ENCODE measurements at places on chromosomes 6 and 20.
A peak's percentile ranks its signal among the peaks of the same experiment; 100 is the strongest.

GRCh38 chr6:132675749-132676148 lies 16.8 kb upstream of the TAAR1 start:
- DNase-seq = no peak

GRCh38 chr20:41145821-41146620 lies 8.7 kb downstream of the PLCG1 start:
- no peak for DNase-seq

- DNase-seq = peak; percentile 18
These were observed 25.4 kb downstream of the TTLL2 start for GRCh38 chr6:167350275-167350696.

- DNase-seq = no peak
These were observed 18.8 kb downstream of the EFCAB8 start for GRCh38 chr20:32877507-32877906.

GRCh38 chr20:8670893-8671215 lies 398.0 kb upstream of the PLCB4 start:
- DNase-seq = no peak

- no peak for DNase-seq
These were observed 408 bp downstream of the PTCHD4 start for GRCh38 chr6:48110436-48111142.

DNA sequence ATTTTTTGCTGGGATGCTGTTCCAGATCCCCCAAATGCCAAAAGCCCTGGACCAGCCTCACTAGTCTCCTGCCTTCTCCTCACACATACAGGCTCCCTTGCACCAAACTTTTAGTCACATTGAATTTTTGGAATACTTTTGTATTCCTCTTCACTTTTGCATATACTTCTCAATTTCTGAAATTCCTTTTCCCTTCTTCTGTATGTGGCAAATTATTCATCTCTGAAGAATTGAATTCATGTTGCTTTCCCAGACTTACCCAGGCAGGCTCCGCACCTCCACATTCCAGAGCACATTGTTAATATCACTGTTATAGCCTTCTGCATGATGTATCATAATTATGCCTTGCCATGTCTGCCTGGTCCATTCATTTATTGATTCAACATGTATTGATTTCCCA lies 255.3 kb upstream of the POU3F2 start:
- DNase-seq = no peak

- DNase-seq = no peak
These were observed 96.6 kb upstream of the FKBP1C start for GRCh38 chr6:63114610-63115211.

GRCh38 chr20:53827292-53828087 lies 233.9 kb upstream of the ZNF217 start:
- no peak for DNase-seq

DNA sequence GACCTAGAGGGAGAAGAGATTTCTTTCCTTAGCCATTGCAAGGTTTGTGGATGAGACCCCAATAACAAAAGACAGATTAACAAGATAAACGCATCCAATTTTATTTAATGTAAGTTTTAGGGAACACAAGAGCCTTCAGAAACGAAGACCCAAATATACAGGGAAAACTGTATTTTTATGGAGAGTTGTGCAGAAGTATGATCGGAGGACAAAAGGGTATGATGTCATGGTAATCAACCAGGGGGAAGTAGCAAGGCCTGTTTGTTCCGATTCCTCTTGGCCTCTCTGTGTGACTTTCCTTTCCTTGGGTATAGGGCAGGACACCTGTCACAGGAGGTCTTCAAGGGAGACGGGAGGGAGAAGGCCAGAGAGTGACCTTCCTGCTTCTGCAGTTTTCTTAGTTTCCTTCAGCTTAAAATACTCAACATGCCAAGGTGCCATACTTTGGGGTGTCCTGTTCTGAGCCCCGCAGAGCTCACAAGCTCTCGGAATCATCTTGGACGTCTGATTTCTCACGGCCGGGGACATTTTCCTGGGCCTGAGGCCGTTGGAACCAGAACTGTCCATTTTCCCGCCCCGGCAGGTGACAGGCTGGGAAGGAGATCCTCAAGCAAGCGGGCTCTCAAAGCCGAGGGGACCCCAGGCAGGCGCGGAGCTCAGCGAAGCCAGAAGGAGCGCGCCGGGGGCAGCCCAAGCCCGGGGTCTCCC lies 21.7 kb downstream of the TMC2 start:
- no peak for DNase-seq

DNA sequence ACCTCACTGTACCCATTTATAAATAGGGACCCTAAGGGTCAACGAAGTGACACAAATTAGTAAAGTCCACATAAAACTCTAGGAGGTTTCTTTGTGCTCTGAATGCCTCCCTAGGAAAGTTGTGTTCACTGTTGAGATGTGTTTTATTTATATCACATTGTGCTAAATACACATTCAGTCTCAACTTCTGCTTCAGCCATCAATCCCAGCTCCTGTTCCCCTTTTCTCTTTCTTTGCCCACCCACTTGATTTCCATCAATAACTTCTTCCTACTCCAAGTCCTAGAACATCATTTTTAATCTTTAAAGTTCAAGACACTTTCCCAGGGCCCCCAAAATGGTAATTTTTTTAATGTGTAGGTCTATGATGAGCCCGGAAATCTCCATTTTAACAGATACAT lies 208.3 kb upstream of the RAB32 start:
- DNase-seq = no peak

- no peak for DNase-seq
These were observed 31.5 kb downstream of the NINL start for GRCh38 chr20:25553819-25554296.

- DNase-seq = no peak
These were observed 4.0 kb downstream of the RPP21 start for GRCh38 chr6:30348957-30349356.

DNA sequence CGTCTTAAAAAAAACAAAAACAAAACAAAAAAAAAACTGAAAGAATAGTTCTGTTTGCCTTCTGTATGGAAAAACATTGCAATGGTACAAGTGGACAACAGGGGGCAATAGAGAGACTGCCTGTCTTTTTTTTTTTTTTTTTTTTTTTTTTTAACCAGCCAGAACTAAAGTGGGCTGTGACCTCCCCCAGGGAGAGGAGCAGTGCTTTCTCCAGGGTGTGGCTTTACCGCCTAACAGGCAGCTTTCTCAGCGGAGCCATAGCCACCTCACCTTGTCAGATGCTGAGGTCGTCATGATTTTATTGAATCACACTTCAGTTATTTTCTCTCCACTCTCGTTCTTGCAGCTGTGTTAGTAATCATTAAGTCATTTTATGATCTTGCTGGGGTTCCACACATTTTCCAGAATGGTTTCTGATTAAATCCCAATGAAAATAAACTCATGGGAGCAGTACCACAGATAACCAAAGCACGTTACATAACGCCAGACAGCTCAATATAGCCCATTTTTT lies 78.4 kb downstream of the GMPR start:
- no peak for DNase-seq

- DNase-seq = no peak
These were observed 56.5 kb downstream of the SHLD1 start for GRCh38 chr20:5806457-5807263.

DNA sequence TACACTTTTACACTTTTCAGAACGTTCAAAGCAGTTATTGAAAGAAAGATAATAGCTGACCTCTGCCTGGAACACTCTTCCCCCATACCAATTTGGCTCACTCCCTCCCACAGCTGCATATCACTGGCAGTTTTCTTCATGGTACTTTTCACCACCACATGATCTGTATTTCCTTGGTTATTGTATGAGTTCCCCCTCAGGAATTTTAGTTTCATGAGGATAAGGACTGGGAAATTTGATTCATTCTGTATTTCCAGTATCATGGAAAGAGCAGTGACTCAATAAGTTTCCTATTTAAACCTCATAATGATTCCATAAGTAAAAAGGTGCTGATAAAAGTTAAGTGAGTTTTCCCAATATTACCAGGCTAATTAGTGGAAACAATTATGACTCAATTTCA lies 16.0 kb downstream of the HTR1B start:
- DNase-seq = no peak

DNA sequence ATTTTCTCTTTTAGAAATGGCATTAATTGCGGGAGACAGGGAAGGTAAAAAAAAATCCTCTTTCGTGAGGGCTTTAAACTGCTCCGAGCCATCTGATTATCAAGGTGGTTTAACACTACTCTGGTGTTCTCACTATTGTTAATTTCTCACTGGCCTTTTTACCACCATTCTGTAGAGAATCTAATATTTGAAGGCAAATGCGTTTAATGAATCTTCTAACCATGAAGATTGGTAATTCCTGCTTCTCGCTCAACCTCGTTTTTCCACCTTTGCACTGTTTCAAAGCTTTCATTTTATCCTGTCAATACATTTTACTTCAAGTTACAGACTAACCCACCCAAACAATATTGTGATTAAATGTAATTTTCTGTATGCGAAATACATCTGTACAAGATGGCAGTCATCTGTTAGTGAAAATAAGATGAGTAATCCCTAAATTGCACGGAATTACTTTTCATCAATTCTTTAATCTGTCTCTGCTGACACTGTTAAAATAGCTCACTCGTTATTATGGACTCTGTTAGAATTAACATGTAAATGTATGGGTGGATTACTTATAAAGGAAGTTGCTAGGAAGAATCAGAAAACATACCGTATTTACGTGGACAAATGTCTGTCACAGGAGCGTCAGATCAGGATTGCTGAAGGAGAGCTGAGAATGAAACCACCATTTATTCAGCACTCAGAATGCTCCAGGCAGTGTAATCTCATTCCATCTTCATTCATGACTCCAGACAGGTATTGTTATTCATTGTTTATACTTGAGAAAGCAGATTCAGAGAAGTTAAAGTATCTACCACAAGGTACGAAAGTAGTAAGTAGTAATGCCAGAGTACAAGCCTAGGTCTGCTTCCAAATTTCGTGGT lies 1.1 kb upstream of the LCA5 start:
- no peak for DNase-seq

DNA sequence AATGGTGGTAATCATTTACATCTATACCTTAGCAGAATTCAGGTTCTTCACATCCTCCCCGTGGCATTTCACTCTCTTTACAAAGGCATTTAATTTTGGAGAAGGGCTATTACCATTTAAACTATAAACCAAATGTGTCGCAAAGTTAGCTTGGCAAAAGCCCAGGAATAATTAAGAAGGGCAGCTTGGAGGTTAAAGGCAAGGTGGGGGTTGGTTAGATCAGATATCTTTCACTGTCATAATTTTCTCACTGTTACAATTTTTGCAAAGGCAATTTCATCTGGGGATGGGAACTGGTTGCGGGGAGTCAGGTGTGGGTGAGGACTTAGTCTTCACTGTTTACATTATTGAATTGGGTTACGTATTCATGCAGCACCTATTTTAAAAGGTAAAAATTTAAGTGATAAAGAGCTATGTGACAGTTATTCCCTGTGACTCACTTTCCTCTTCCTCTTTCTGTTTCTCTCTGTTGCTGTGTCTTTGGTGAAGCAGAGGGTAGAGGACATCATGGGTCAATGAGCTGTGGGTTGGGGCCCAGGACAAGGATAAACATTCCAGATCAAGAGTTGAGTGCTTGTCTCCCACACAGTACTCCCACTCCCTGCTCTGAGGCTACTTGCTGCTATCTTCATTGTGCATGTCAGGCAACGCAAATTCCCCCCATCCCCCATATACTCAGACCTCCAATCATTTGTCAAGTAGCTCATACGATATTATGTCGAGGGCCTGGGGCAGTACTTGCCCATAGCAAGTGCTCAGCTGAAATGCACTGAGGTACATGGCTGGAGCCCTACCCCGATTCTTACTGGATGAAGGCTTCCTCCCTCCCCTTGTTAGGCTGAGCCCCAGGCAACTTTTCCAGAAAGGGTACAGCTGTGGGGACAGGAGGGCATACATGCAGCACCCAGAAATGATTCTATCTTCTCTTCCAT lies 223.1 kb upstream of the MYLIP start:
- DNase-seq = no peak

DNA sequence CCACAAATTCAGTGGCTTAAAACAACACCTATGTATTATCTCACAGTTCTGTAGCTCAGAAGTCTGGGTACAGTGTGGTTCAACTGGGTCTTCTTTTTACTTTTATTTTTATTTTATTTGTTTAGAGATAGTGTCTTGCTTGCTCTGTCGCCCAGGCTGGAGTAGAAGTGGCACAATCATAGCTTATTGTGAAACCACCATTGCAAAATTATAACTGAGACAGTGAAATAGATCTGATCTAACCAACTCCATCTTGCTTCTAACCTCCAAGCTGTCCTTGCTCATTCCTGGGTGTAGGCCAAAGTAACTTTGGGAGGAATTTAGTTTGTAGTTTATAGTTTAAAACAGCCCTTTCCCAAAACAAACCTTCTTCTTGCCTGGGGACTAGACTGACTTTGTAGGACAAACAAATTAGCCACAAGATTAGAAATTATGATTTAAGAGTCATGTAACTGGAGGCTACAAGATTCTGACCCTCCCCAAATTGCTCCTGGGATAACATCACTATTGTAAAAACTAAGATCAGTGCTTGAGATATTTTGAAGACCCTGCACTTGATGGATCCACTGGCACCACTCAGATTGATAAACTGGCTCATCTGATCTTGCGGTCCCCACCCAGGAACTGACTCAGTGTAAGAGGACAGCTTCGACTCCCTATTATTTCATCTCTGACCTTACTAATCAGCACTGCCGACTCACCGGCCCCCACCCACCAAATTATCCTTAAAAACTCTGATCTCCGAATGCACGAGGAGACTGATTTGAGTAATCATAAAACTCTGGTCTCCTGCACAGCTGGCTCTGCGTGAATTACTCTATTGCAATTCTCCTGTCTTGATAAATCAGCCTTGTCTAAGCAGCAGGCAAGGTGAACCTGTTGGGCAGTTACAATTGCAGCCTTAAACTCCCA lies 193.4 kb upstream of the CDYL start:
- DNase-seq = no peak

DNA sequence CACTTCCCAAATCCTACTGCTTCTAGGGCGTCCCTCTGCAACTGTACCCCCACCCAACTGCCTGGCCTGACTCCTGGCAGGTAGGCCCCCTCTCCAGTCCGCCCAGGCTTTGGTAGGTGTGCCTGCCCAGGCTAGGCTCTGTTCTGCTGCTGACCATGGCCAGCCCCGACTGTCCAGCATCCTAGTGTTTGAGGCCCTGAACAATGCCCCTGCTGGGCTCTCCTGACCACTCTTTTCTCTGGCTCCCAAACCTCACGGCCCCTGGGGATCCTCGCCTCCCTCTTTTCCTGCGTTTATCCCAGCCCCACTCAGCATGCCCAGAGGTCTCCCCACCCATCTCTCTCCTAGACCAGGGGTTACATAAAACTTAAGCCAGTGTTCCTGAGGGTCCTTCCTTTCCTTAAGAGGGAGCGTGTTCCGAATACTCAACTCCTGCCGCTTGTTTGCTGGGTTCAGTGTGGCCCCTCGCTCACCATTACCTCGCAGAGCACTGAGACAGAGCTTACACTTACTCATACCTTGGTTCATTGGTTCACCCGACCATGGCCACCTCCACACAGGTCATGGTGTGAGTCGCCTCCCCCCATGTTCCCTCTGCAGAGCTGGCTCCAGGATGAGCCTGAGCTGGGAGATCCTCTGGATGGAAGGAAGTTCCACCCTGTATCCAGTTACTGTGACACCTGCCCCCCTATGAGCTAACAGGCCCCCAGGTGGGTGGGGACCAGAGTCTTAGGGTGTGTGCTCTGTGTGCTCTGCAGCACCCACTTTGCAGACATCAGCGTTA lies 21.0 kb upstream of the MYT1 start:
- no peak for DNase-seq

GRCh38 chr20:1130847-1131246 lies 12.4 kb downstream of the PSMF1 start:
- DNase-seq = no peak

- peak; percentile 31 for DNase-seq
These were observed 145.6 kb upstream of the MANEA start for GRCh38 chr6:95431637-95432228.

Measured in activated CD4-positive, alpha-beta T cell treated with anti-CD3 and anti-CD28 coated beads, Interleukin-2, amount 50 U/mL, for 48 hours (primary cell).